Stimulated activated CD8-positive, alpha-beta memory T cell treated with anti-CD3 and anti-CD28 coated beads, Interleukin-4, amount 100 ng/mL, for 1 hour (primary cell): ENCODE measurements at places on chromosomes 13 and 19.

DNA sequence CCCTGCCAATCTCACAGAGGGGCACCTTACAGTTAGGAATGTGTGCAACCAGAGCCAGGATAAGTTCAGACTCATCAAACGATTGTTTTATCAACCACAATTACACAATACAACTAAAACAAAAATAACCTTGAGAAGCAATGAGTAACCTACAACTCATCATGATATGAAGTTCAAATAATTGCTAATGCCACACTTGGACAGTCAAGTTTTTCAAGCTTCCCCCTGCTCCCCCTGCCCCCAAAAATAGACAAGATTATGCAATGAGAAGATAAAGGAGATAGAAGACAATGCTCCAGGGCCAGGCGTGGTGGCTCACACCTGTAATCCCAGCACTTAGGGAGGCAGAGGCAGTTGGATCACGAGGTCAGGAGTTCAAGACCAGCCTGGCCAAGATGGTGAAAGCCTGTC, 13.6 kb upstream of the KPNA3 start:
- no peak for DNase-seq

- no peak for DNase-seq
These were observed 173.2 kb downstream of the DCLK1 start for GRCh38 chr13:35957996-35958395.

- no peak for DNase-seq
These were observed 417.1 kb downstream of the PCDH17 start for GRCh38 chr13:58048670-58049069.

DNA sequence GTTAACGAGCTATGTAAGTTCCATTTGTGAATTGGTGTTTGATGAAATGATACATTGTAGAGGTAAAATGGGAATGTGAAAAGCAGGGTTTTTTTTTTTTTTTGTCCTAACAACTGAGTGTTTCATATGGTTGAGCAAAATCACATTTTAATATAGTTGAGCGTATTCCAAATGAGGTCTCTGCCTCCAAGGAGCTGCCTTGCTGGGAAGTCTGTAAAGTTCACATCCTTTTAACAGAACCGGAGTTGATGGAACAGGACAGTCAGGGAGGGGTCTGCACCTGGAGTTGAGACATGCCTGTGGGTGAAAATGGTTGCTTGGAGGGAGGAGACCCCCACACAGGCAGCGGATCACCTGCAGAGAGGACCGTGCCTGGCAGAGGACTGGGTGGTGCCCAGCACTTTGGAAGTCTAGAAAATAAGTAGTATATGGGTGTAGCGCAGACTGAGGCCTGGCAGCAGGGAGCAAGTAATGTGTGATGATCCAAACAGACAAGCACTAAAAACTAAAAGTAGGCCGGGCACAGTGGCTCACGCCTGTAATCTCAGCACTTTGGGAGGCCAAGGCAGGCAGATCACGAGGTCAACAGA, 75.2 kb upstream of the UBAC2 start:
- DNase-seq, result no peak

GRCh38 chr19:2261438-2262172, 5.4 kb upstream of the JSRP1 start:
- no peak for DNase-seq

DNA sequence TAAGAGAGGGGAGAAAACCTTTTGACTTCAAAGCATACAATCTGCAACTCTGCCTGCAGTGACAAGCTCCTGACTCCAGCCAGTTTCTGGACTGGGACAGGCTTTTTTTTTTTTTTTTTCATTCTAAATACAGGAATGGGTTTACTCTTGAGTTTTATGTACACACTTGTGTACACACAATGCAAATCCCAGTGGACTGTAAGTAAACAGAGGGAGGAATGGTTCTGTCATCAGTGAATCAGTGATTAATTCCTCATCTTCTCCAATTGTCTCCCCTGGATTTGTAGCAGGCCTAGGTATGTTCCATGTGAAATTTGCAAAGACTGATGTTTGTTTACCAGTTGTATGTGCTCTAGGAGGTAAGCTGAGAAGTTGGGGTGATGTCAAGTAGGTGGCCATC, 184.8 kb downstream of the SHISA2 start:
- DNase-seq, result no peak

- no peak for DNase-seq
These were observed 96.8 kb downstream of the ATP8A2 start for GRCh38 chr13:25468325-25469168.

- DNase-seq, result no peak
These were observed 5.2 kb upstream of the OR10H5 start for GRCh38 chr19:15782211-15782610.

DNA sequence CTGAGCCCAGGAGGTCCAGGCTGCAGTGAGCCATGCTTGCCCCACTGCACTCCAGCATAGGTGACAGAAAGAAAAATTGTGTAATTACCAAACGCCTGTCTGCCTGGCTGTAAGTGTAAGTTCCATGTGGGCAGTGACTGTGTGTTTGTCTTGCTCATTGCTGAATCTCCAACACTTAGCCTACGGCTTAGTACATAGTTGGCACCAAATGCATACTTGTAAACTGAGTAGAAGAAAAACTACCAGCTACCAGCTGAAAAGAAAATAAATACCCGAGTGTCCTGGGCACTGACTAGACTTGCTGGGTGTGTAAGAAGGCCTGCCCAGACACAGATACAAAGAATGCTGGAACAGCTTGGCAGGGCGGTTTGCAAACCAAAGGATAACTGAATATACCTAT, 2.7 kb upstream of the CEBPG start:
- DNase-seq, result no peak

GRCh38 chr13:113292021-113292862, 4.8 kb upstream of the LAMP1 start:
- DNase-seq, result no peak

DNA sequence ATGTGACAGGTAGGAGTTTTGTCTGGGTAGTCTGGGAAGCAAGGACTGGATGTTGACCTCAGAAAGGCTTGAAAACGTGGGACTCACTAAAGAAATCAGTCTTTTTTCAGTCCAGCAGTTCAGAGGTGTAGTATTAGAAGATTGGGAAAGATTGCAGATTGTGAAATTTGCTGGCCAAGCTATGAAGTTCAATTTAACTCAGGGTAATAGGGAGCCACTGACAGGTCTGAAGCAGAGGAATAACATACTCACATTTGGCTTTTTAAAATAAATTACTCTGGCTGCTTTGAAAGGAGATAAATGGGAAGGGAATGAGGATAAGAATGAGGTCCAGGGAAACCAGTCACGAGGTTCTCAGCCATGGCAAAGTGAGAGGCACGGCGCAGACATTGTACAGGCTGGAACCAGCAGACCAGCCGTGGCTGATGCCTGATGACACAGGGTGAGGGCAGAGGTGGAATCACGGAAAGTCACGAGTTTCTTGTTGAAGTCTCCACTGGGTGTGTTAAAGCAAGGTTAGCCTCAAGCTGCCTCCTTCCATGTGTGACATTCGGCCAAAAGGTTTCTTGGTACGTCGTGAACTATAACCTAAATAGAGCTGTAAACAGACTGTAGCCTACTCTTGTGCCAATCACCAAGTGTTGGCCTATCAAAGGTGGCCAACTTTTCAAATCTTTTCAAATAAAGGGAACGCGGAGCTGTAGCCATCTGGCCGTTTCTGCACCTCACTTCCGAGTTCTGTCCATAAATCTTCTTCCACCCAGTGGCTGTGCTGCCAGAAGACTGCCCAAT, 377.6 kb downstream of the IRS2 start:
- DNase-seq, result no peak
